Naive B cell (primary cell): ENCODE measurements at places on chromosomes 2 and 18.

DNA sequence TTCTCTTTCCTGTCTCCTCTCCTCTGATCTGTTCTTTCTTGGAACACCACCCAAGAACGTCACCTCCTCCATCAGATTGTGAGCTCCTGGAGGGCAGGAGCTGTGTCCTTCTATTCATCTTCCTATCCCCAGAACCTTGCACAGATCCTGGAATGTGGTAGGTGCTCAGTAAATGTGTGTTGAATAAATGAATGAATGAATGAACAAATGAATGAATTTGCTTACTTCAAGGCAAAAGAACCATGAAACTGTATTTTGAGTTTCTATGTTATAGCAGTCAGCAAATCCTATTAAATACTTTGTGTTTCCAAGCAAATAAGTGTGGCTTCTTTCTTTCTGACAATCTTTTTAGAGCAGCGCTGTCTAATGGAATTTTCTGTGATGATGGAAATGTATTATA lies 14.8 kb downstream of the FABP1 start:
- no peak for DNase-seq

DNA sequence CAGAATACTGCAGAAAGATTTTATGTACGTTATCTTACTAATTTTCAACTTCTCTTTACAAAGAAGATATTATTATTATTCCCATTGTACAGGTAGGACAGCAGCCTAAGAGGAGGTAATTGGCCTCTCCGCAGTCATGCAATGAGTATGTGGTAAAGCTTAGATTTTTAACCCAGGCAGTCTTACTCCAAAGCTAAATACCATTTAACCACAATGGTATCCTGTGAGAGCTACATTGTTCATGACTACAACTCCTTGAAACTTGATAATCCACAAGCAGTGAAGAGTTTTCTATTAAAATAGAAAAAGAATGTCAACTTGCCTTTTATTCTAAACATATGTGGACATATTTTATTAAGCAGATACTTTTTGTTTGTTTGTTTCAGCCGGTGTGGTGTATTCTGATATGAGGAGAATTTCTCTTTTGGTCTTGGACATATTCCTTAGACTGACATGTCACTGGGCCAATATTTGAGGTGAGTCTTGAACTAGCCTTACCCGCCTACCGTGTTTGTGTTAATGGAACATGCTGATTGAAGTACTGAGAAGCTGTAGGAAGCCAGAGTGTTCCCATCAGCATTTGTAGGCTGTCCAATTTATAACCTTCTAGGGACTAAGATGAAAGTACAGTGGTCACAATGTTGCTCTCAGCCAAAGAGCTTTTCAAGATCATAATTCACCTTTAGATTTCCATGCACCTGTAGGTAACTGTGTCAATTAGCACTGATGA lies 293.9 kb upstream of the DCC start:
- no peak for DNase-seq

DNA sequence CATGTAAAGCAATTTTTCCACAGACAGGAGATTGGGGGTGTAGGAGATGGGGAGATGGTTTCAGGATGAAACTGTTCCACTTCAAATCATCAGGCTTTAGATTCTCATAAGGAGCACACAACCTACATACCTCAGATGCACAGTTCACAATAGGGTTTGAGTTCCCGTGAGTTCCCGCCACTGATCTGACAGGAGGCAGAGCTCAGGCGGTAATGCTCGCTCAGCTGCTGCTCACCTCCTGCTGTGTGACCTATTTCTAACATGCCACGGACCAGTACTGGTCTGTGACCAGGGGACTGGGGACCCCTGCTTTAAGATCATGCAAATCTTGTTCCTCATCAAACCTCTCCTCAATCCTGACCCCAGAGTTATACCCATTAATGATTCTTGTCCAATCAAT lies 70.1 kb downstream of the RPE start:
- no peak for DNase-seq

DNA sequence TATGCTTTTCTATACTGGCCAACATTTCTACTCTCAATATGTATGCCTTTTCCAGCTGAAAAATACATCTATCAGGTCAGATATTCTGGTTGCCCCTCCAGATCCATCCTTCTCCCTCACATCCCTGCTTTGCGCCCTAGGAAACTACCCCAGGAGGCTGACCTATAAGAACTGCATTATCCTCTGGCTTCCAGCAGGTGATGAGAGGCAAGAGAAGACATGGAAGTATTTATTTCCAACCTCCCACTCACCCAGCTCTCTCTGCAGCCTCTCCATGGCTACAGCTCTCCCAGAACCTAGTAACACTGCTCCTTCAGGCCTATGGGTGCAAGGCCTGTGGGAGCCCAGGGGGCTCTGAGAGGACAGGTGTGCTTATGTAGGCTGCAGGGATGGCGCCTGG lies 42.9 kb downstream of the ARID5A start:
- DNase-seq: no peak

DNA sequence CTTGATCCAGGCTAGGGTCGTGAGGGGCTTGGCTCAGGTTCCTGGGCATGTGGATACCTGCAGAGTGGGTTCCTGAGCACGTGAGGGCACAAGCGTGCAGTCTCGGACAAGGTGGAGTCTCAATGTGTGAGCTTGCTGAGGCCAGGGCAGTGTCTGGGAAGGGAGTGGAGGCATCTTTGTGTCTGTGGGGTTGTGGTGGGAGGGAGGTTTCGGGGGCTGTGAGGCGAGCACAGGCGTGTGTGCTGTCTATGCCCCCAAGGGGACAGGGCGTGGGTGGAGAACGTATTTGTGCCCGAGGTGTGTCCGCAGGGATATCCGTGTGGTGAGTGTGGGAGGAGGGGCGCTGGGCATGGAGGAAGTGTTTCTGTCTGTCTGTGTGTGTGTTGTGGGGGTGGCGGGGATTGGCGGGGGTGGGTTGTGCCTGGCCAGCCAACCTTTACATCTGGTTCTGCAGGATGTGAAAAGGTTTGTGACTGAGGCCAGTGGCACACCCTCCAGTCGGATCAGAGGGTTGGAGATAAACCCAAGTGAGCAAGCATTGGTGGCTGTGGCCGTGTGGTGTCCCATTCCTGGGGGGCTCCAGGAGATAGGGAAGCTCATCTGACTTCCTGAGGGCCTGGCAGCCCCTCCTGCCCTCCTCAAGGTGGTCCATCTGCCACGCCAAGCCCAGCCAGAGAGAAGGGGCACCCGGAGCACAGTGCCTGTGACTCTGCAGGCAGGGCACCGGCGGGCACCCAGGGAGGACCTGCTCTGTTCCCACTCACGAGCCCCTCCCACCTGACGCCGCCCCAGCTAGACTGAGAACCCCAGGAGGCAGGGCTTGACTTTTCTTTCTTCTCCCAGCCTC lies 57.1 kb downstream of the ZFP36L2 start:
- DNase-seq: peak; percentile 93

DNA sequence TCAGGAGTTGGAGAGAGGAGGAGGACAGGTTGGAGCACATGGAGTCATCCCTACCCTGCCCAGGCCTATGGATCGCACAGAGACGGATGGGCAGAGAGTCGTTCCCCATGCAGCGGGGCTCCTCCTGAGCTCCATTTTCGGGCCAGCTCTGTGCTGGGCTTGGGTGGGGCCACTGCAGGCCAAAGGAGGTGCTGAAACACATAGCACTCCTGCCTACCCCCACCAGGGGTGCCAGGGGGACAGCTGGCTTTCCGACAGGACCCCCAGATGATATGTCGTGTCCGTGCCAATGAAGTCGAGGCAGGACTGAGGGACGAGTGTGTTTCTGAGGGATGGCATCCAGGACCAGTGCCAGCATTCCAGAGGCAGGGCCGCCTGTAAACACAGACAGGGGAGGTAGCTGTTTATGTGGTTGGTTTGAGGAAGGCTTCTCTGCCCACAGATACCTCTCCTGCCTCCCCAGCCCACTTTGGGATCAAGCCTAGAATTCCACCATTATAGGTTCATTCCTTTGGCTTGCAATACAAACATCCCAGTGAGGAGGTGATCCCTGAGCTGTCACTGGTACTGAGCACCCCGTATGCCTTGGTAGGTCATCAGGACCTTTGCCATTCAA lies 116.6 kb downstream of the GLI2 start:
- DNase-seq: no peak
